ENCODE measurements at places on chromosomes 1 and 21.
A peak's percentile ranks its signal among the peaks of the same experiment; 100 is the strongest.

GRCh38 chr1:203320591-203321272 lies 15.4 kb downstream of the BTG2 start:
- DNase-seq: no peak

DNA sequence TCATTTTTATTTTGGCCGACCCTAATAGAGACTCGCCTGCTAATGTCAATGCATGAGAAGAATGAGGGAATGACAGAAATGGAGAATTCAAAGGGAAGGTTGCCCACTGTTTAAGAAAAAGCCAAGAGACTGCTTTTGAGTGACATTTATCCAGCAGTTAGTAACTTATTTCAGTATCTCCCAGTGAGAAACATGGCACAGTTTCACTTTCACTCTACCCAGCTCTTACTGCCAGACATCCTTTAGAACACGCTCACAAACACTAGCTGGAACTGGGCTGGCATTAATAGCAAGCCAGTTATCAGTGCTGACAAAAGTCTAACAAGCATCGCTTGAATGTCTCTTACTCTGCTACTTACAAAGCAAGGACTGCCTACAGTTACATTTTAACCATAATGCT lies 8.5 kb downstream of the GGPS1 start:
- no peak for DNase-seq

GRCh38 chr1:103129796-103130195 lies 21.5 kb upstream of the COL11A1 start:
- DNase-seq: no peak

- no peak for DNase-seq
These were observed 1.4 kb downstream of the PINK1 start for GRCh38 chr1:20634594-20635084.

DNA sequence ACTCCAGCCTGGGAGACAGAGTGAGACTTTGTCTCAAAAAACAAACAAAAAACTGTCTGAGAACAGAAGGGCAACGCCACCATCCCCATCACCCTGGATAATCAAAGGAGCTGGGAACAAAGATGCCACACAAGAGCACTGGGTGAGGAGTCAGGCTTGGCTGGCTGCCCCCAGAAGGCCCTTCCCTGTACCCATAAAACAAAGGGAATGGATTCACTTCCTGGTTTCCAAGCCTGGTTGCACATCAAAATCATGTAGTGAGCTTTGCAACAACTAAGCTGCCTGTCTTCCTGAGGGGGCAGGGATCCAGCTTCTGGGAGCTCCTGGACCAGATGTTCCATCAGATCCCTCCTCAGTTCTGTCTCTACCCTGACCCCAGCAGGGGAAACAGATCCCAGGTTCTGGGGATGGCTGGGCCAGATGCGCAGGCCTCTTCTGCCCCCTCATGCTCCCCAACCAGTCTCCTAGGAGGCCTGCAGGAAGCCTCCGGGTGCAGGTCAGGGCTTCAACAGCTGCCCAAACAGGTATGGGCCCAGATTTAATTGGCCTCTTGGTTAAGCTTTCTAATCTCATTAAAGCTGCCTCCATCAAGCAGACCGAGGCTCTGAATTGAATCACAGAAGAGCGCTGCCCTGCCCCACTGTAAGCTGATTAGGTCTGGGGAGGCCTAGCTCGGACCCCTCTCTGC lies 97.8 kb downstream of the MRPL37 start:
- no peak for DNase-seq

GRCh38 chr1:76944942-76945341 lies 77.7 kb downstream of the ST6GALNAC5 start:
- no peak for DNase-seq

DNA sequence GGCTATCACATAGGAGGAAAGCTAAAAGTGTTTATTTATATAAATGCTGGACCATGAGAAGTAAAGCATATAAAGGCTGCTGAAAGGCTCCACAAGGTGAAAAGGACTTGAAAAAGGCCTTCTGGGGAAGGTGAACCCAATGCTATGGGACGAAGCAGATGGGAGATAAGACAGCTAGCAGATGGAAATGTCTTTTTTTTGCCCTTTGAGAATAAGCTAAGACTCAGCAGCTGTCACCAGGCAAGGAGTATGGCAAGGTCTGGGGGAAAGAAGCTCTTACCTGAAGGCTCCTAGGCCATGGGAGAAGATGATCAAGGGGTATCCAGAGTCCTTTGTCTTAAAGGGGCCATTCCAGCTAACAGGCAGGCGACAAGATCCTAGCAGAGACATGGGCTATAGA lies 9.9 kb downstream of the PAFAH2 start:
- no peak for DNase-seq

DNA sequence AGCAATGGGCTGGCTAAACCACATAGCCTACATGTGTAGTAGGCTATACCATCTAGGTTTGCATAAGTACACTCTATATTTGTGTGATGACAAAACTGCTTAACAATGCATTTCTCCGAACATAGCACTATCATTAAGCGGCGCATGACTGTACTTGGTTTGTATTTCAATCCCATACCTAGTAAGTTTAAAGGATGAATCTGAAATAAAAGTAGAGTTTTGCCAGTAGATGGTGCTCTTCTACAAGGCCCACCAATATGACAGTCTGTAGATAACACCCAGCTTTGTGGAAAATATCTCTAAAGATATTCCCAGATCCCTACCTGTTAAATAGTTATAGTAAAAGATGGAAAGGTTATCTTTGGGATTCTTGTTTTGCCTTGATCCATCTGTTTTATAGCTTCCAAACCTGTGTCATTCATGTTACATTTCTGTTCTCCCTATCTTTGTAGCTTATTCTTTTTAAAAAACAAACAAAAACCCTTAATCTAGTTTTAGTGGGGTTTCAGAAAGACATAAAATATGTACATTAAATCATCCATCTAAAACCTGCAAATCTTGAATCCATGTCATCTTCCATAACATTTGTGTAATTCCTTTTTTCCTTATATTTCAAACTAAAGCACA lies 33.9 kb upstream of the ASPM start:
- no peak for DNase-seq

DNA sequence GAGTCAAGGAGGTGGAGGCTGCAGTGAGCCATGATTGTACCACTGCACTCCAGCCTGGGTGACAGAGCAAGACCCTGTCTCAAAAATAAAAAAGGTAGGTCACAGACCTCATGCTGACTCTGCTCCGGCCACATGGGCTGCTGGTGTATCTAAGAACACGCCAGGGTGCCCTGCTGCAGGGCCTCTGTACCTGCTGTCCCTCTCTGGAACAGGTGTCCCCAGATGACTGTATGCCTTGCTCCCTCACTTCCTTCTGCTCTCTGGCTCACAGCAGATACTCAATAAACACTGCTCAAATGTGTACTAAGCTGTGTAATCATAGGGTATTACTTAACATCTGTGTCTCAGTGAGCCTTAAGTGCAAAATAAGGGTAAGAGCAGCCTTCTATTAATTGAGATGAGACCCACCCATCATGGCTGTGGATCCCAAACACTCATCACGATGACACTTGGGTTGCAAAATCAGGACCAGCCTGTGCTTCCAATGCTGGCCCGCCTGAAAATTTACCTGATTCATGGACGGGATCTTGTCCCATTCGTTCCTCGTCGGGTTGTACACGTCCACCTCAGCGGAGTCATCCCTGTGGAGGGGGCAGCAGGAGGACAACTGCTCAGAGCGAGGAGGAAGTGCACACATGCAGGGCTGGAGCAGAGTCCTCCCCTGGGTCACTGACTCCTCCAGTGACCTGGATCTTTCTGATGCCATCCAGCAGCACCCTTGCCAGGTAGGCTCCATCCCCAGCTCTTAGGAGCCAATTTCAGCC lies 7.5 kb downstream of the KLHL21 start:
- no peak for DNase-seq

- no peak for DNase-seq
These were observed 241.9 kb downstream of the PTPRU start for GRCh38 chr1:29478151-29478791.

DNA sequence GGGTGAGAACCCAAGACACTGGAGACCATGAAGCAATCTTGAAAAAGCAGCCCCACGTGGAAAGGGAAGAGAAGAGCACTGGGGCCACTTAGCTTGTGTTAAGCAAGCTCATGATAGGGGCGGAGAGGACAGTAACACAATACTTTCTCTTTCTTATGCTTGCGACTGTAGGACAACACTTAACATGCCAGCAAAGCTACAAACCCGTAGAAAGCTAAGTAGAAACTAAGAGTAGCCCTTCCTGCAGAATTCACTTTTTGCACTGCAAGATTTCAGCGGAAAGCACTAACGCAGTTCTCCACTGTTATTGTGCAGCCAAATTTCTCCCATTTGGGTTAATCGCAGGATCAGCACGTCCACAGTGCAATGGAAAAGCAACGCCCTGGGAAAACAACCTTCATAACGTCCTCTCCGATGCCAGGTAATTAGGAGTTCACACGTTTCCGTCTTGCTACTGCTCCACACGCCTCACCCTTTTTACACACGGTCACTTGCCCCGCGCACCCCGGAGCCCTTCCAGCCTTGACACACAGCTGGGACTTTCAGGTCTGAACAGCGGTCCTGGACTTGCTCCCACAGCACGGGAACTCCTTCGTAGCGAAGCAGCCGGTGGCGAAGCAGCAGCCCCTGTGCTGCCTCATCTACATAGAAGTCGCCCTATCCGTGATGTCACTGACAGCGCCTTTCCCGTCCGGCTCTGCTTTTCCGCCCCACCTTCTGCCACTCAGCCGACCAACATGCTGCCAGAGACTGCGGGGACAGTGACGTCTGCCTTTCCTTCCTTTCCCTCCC lies 148.6 kb downstream of the PPIAL4G start:
- DNase-seq: peak; percentile 92

DNA sequence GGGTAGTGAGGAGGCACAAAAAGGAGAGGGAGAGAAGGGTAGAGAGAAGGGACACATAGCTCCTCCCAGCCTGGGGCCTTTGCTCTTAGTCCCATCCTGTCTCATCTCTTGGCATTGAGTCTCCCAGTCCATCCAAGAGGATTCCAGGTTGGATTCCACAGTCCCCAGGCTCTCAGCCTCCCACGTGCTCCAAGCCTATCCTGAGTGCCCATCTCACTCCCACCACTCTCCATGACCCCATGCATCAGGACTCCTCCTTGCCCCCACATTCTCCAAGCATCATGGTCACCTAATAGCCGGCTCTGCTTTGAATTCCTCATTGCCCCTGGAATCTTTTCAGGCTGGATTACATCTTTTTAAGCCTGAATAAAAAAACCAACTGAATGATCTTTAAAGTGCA lies 87.9 kb downstream of the DSCAM start:
- no peak for DNase-seq

- DNase-seq: no peak
These were observed 38.6 kb downstream of the PAPPA2 start for GRCh38 chr1:176501599-176501998.

DNA sequence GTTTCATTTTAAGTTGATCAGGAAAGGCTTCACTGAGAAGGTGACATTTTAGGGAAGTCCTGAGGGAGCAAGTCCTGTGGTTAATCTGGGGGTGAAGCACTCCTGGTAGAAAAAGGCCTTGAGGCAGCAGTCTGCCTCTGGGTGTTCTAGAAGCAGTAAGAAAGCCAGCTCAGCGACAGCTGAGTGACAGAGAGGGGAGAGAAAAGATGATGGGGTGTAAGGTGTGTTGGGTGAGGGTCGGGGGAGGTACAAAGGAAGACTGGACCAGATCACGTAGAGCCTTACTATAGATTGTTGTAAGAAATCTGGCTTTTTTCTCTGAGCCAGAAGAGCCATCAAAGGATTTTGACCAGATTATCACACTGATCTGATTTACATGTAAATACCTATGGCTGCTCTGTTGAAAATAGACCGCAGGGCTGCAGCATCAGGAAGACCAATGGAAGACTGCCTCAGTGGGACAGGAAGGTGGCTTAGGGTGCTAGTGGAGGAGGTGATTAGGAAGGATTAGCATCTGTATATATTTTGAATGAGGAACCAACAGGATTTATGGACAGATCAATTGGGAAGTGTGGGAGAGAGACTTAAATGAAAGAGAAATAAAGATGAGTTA lies 131.2 kb downstream of the CDC7 start:
- DNase-seq: no peak
